ENCODE measurements at places on chromosomes 11 and 22.

DNA sequence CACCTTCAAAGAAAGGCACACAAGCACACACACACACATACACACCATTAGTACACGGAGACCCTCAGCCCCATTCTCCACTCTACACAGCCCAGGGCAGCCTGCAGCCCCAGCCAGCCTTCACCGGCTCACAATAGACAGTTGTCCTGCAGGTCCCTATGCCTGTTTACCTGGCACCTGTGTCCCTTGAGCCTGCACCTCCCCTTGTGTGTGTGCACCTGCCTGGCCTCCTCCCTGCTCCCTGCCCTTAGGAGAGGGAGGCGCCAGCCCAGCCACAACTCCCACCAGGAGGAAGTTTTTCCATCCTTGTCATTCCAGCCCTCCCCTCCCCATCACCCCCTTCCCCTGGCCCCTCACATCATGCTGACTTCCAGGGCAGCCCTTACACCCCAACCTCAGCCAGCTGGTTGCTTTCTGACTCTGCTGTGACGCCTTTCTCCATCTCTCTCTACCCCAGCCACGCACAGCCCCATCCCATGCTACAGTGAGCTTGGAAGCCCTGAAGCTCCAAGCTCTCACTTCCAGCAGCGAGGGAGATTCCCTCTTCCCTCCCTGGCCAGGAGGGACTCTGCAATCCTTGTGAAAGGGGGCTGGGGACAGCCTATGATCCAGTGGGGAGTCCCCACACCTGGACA, 4.4 kb downstream of the AHNAK start:
- no peak for DNase-seq

DNA sequence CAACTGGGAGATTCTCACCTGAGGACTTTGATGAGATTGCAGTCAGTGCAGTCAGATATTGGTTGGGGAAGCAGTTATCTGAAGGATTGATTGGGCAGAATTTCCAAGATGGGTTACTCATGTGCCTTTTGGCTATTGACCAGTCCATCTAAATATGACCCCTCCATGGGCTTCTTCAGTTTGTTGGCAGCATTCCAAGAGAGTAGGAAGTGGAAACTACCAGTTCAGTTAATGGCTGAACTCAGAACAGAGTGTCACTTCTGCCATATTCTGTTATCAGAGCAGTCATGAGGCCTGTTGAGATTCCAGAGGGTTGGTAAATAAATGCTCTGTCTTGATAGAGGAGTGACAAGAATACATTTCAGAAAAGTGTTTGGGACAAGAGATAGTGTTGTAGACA, 71.0 kb downstream of the CYP2R1 start:
- no peak for DNase-seq

DNA sequence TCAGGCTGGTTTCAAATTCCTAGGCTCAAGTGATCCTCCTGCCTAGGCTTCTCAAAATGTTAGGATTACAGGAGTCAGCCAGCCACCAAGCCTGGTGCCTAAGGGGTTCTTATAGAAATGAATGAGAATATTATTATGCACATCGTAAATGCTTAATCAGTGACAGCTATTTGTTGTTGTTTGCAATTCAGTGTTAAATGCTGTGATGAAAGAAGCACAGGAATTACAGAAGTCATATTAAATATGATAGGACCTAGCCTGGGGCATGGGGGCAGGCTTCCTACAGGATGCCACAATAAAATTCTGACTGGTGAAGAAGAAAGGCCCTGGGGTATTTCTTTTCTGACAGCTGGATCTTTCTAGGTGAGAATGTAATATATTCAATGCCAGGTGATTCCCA, 13.9 kb upstream of the PATZ1 start:
- no peak for DNase-seq

DNA sequence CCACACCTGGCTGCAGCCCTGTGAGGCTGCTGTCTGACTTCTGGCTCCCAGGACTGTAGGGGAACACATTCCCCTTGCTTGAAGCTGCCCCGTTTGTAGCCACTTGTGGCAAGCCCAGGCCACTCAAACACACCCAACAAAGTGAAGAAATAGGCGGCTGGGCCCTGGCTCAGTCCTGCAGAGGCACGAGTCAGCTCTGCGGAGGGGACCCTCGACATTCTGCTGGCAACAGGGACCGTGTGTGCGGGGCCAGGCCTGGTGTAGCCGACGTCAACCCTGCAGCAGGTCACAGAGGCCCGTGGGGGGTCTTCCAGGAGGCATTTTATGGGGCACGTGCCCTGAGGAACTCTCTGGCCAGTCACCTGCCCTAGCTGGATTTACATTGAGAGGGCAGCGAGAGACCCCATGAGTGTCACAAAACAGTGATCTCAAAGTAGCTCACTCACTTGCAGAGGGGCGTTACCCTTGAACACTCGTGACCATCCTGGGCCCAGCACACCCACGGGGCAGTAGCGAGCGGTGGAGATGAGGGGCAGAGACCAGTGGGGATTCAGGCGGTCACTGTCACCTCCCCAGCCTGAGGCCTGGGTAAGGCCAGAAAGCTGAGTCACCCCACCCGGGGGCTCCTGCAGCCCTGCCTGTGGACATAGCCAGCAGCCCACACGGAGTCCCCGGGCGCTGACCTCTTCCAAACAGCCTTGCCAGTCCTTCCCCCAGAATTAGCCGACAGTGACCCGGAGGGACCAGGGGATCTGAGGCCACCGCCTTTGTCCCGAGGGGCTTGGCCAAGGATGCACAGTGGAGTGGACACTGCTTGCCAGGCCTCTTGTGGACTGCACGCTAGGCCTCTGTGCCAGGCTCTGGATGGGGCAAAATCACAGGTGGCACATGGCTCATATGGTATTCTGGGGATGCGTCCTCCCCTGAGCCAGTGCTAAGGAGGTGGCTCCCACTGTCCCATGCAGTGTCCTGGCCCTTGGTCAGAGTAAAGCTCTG, 139.5 kb downstream of the CTTN start:
- no peak for DNase-seq

GRCh38 chr22:25908755-25909154, 166.8 kb downstream of the MYO18B start:
- no peak for DNase-seq

DNA sequence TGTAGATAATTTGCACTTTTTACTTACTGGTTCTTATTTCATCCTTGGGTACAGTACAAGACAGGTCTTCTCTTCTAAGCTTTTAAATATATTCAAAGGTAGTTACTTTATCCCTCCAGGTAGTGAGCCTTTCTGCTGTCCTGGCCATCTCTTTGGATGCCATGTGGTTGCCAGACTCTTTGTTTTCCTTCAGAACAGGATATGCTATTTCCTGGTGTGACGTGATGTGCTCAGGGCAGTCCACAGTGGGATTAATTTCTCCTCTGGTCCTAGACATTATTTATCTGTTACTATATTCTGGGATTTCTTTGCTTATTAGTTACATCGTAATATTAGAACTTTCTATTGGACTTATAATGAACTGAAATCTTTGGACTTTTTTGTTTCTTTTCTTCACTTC, 63.7 kb downstream of the PPP6R3 start:
- no peak for DNase-seq

GRCh38 chr11:115920092-115920461, 415.9 kb upstream of the CADM1 start:
- DNase-seq = no peak

- no peak for DNase-seq
Measured at GRCh38 chr22:36349726-36350125, 38.0 kb downstream of the MYH9 start.

DNA sequence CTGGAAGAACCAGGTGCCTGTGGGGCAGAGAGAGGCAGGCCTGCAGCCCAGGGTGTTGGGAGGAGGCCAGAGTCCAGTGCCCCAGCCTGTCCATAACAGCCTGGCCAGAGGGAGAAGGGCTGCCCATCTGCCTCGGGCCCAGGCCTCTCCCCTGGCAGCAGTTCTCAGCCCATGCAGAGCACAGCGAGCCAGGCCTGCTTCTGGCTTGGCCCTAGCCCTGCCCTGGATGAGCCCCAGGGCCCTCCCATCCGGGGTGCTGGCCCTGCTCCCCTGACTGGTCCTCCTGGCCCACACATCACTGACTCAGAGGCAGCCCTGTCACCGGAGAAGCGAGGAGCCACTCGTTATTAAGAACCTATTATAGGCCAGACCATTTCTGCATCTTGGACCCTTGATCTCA, 19.7 kb upstream of the MYRF start:
- DNase-seq = no peak

DNA sequence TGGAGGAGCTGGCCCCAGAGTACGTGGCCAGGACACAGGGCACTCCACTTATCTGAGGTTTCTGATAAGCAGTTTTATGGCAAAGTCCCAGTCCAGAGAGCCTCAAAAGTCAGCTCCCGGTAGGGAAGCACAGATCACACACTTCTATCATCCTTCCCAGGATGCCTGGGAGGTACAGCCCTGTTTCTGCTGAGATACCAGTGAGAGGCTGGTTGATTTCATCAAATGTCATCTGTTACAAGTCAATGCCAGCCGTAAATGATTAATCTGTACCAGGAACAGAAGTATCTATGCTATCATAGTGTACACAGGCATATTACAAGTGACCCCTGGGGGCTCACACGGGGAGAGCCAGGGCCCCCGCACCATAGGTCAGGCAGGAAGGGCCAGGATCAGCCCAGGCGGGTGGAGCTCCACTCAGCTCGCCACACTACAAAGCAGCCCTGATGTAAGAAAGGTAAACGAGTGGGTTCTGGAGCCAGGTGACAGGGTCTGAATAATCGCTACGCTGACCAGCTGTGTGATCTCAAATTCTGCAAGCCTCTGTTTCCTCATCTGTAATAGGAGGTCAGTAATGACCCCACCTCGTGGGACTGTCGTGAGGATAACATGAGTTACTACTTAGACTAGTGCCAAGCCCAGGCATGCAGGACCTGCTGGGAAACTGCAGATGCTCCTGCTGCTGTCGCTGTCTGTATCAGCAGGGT, 17.6 kb downstream of the PLA2G6 start:
- no peak for DNase-seq

- DNase-seq = no peak
Measured at GRCh38 chr11:68379206-68379605, 66.8 kb downstream of the LRP5 start.

DNA sequence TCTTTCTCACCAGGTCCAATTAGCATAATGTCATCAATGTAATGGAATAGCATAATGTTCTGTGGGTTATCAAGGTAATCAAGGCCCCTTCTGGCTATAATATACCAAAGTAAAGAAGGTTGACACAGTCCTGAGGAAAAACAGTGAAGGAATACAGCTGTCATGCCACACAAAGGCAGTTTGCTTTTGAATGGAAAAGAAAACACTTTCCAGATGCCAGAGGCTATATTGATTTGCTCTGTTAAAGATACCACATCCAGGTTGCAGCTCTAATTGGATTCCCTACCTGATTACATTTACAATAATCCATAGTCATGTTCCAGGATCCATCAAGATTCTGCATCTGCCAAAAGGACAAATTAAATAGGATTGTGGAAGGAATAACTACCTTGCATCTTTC, 22.3 kb upstream of the CLPB start:
- no peak for DNase-seq

- DNase-seq = no peak
Measured at GRCh38 chr22:20228939-20229272, 39.2 kb downstream of the RTN4R start.

- DNase-seq = no peak
Measured at GRCh38 chr22:44451016-44451415, 47.0 kb downstream of the RTL6 start.

DNA sequence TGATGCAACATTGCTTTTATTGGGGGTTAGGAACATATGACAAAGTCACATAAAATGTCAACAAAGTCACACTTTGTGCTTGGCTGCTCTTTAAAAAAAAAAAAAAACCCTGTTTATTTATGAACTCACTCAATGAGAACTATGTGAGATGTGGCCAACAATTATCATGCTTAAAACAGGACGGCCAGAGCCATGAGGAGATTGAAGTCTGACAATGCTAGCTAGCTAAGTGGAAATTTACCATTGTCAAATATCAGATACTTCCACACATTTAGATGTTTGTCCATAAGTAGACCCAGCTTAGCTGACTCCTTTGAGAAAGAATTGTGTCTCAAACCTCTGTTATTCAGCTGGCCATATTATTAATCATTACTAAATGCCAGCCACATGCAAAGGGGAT, 26.9 kb downstream of the BLID start:
- DNase-seq = no peak

DNA sequence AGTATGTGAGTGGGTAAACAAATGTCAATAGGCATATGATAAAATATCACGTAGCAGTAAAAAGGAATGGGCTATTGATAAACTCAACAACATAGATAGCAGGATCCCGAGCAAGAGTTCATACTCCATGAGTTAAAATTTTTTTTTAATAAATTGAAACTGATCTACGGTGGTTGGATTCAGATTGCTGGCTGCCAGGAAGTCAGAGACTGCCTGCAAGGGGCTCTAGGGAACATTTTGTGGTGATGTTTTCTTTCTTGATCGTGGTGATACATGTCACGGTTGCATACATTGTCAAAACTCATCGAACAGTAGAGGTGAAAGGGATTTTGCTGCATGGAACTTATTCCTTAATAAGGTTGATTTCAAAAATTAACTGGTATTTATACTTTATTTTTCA, 62.6 kb upstream of the WNT7B start:
- no peak for DNase-seq

- DNase-seq = no peak
Measured at GRCh38 chr22:42131562-42131961, 952 bp upstream of the CYP2D6 start.

- peak; percentile 80 for DNase-seq
Measured at GRCh38 chr11:134120143-134120850, 51.4 kb downstream of the JAM3 start.

DNA sequence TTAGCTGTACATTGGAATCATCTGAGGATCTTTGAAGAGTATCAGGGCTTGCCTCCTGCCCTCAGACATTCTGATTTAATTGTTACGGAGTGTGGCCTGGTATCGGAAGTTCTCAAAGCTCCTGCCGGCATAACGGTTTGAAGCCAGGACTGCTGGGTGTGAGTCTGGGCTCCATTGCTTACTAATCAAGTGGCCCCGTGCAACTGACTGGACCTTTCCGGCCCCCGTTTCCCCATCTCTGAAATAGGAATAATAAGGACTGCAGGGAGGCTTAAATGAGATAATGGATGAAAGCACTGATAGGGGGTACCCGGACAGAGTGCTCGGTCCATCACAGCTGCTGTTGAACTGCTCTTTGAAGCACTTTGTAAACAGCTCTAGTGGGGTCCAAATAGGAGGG, 1.7 kb downstream of the PLEKHB1 start:
- DNase-seq = no peak

- DNase-seq = no peak
Measured at GRCh38 chr11:19800162-19800561, 87.5 kb downstream of the NAV2 start.

DNA sequence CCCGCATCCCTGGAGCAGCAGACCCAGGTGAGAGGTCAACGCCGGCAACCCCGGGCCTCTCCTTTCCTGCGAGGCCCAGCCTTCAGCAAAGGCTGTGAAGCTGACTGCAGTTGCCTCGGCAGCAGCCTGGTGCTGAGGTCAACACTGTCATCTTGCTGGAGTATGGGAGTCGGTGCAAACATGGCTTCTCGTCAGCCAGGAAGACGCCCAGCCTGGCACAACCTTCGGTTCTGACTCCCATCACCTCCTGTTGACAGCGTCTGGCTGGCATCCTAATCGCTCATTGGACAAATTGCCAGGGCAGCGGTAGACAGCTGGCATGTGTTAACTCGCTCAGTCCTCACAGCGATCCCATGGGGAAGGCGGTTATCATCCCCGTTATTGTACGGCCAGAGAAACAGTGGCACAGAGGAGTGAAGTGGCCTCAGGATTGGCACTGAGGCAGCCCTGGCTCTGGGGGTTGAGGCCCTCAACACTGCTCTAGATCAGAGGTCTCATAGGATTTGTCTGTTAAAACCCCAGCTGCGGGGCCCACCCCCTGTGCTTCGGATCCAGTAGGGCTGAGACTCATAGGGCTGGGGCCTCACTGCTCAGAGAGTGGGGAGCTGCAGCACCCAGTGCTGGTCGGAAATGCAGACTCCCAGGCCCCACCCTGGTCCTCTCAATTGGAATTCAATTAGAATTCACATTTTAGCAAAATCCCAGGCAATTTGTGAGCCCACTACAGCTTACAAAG, 39.3 kb upstream of the TP53I11 start:
- no peak for DNase-seq

All from fibroblast of the conjunctiva (primary cell).